ENCODE measurements at places on chromosomes 13 and 19.

GRCh38 chr13:113820813-113821651, 42.8 kb downstream of the GAS6 start:
- no peak for DNase-seq

- DNase-seq: no peak
Observed at GRCh38 chr19:9729162-9729561, 39.4 kb downstream of the ZNF846 start.

GRCh38 chr13:78770601-78771000, 111.6 kb upstream of the OBI1 start:
- DNase-seq: no peak

- no peak for DNase-seq
Observed at GRCh38 chr13:46866150-46866549, 30.7 kb downstream of the HTR2A start.

DNA sequence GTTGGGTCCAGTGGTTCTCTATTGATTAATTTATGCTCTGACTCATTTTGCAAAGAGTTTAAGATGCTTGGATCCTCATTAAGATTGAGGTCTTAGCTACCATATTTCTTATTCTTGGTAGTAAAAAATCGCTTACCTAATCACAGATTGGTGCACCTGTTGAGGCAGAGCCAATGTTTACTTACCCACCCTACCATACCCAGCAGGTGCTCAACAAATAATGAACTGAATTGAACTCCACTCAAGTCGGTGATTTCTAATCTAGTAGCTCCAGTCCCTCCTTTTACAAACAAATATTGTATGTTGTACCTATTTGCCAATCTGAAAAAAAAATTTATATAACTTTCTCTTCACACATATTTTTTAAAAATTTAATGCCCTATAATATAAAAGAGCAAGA, 361.0 kb downstream of the FGF14 start:
- DNase-seq: no peak

DNA sequence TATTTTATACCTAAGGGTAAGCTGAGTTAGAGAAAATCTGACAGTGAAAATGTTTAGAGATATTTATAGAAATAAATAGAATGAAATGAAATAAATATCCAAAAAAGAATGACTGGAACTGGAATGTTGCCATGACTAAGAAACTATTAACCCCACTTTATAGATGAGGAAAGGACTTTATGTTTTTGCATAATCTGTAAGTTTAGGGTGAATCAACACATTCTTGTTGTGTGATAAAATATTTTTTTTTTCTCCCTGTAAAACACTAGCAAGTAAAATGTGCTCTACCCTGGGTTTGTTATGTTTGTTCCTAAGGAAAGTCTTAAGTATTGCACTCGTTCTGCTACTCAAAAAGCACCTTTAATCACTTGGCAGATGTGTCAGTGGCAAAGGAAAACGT, 83.8 kb upstream of the KL start:
- DNase-seq: no peak

- DNase-seq: peak; percentile 69
Observed at GRCh38 chr19:56333506-56333905, 18.9 kb upstream of the ZSCAN5A start.

- DNase-seq: peak; percentile 62
Observed at GRCh38 chr19:10074153-10074552, 12.0 kb upstream of the SHFL start.

- DNase-seq: no peak
Observed at GRCh38 chr19:2494084-2494446, 18.1 kb downstream of the GADD45B start.

DNA sequence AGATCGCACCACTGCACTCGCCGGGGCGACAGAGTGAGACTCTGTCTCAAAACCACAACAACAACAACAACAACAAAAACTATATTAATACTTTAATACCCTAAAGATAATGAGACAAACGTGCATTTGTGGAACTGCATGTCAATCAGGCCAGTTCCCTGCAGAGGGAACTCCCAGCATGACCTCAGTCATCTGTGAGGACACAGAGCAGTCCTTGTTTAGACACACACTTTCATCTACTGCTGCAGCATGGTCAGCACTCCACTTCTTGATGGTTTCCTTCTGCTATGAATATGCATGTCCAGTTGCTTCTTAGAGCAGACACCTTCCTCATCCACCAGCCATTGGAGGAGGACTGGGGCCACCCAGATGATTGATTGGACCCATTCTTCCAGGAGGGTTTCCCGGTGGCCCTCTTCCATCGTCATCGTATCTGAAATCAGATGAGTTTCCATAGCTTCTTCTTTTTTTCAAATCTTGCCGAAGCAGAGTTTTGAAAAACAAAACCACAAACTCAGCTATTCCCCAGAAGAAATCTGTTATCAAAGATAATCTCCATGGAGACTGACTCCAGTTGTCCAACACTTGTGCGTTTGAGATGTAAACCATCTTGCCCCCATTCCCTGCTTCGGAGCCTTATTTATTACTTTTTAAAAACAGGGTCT, 26.5 kb downstream of the ZNF607 start:
- DNase-seq: no peak

DNA sequence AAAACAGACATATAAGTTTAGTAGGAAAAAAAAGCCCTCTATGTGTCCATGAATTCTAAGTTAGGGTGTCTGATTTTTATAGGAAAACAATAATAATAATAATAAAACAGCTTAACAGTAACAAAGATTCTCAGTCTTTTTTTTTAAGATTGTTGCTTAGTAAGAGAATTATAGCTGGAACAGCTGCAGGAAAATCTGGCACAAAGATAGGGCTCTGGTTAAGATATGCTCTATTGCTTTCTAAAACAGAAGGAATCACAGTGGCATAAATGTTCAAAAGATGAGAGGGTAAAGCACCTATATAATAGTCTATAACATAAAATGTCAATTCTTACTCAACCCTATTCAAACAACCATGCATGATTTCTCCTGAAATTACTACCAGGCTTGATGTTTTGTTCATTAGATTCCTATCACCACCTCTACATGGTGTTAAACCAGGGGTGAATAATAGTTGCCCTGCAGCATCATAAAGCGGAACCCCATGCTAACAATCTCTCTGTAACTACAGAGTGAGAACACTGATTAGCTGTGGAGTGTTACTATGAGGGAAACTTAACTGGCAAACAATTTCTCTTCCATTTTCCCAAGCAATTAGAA, 541.4 kb upstream of the MIR17HG start:
- DNase-seq: no peak

DNA sequence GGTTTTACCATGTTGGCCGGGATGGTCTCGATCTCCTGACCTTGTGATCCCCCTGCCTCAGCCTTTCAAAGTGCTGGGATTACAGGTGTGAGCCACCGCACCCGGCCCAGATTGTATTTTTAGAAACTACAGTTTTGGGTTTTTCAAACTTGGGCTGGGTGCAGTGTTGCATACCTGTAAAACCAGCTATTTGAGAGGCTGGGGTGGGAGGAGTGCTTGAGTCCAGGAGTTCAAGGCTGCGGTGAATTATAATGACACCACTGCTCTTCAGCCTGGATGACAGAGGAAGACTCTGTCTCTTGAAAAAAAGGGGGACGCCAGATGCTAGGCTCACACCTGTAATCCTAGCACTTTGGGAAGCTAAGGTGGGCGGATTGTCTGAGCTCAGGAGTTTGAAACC, 4.2 kb downstream of the CHAF1A start:
- no peak for DNase-seq

- no peak for DNase-seq
Observed at GRCh38 chr13:24632382-24633121, 47.7 kb upstream of the ATP12A start.

DNA sequence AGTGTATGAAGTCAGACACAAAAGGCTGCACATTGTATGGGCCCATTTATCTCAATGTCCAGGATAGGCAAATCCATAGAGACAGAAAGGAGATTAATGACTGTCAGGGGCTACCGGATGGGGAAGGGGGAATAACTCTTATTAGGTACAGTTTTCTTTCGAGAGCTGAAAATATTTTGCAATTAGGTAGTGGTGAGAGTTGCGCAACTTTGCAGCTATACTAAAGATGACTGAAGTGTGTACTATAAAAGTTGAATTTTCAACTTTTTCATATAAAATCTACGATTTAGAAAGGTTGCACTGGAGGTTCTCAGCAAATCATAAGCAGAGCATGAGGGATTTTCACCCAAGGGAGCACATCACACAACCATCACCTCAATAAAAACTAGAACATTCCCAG, 16.1 kb upstream of the SLC15A1 start:
- no peak for DNase-seq

- no peak for DNase-seq
Observed at GRCh38 chr13:86445206-86445605, 646.0 kb upstream of the SLITRK6 start.

GRCh38 chr13:26616126-26616525, 58.6 kb downstream of the WASF3 start:
- no peak for DNase-seq

GRCh38 chr13:113041293-113041690, 64.3 kb upstream of the F7 start:
- DNase-seq: no peak

DNA sequence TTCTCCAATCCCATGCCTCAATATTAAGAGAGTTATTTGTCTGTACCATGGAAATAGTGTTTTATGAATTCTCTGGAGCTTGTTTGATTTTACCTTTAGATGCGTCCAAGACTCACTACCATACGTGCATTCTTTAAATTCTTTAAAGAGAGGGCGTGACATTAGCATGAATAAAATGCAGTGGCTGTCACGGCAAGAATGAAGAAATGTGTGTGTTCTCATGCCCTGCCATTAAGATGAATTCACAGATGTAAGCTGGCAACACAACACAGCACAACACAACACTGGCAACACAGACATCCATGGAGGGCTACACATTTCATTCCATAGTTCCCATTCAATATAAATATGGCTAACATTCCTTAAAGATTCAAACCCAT, 213.4 kb downstream of the ENOX1 start:
- DNase-seq: no peak

DNA sequence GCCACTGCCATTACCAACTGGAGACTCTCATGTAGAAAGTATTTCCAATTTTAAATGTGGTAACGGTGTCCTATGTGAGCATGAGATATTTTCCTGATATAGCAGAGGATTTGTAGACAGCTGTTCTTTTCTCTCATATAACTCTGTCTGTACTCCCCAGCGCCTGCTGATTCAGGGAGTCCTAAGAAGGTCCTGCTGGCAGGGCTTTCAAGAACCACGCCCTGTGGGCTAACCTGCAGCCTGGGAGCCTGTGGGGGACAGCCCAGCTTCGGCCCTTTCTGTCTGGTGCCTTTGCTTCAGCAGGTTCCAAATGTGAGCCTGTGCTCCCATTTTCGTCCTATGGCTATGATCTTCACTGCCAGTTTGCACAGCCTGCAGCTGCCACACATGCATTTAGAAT, 316.8 kb downstream of the ATP8A2 start:
- no peak for DNase-seq

- no peak for DNase-seq
Observed at GRCh38 chr19:32611161-32611560, 30.2 kb downstream of the PDCD5 start.

DNA sequence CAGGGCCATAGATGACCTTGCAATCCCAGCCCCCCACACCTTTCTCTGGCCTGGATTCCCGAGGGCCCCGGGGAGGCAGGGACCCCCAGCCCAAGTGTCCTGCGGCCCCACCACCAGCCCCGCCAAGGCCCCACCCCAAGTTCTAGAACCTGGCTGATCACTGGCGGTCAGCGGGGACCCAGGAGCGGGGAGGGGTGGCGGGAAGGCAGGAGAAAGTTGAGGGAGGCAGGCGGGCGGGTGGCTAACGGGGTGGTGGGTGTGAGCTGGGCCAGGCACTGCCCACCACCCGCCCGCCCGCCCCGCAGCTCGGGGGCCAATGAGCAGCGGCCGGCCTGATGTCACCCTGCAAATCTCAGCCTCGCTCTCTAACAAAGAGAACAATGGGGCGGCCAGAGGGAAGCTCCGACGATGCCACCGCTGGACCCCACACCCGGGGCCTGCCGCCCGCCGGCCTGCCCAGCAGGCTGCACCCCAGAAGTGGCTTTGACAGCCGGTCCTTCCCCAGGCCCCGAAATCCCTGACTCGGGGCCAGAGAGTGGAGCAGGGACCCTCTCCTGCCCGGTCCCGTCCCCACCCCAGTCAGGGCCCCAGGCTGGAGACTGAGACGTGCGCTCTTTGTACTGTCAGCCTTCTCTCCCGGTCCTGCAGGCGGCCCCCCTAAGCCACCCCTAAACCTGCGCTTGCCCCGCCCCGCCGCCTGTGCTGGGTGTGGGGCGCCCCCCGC, 1.6 kb downstream of the MEX3D start:
- no peak for DNase-seq

DNA sequence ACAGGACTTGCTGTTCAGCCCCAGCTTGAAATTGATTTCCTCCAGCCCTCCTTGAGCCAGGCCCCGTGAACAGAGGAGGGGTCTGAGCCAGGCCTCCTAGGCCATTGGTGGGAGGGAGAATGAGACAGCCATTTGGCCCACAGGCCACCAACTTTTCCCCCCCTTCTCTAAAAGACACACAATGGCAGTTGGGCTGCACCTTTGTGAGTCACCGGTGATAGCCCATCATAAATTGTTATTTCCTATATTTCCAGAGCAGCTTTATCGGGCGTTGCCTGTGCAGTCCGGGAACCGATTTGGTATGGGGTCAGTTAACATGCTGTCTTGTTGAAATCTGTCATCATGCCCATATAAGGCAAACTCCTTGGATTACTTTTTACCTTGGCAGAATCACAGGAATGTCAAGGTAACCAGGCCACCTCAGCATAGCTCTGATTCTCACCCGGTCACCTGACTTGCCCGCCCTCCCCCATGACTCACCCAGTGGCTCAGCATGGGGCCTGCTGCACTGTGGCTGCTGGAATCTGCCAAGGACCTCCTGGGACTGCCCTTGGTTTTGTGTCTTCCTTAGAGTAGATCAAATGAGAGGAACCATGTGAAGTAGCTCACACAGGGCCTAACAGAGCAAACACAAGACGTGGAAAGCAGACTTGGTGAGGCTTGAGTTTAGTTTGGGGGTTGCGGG, 36.1 kb downstream of the ACTN4 start:
- peak; percentile 52 for DNase-seq

- no peak for DNase-seq
Observed at GRCh38 chr13:58882516-58882915, 1251.0 kb downstream of the PCDH17 start.

DNA sequence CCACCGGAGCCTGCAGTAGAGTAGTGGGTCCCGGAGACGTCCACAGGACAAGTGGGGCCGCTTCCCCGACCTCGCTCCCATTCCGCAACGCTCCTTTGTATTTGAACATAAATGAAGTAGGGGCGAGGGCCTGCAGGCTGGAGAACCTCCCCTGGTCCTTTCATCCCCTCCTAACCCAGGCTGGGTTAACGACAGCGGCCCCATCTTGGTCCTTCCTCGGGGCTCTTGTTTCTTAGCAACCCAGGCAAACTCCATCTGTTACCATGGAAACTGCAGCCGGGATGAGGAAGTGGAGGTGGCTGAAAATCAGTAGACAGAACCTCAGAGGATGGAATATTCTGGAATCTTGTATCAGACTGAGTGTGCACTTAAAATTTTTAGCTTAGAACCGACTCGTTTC, 132.6 kb upstream of the USP29 start:
- DNase-seq: no peak

- DNase-seq: no peak
Observed at GRCh38 chr19:30579419-30579818, 207.2 kb downstream of the ZNF536 start.

GRCh38 chr19:35727053-35727955, 9.5 kb downstream of the KMT2B start:
- no peak for DNase-seq
